ENCODE measurements at places on chromosomes 11 and 22.
A peak's percentile ranks its signal among the peaks of the same experiment; 100 is the strongest.

DNA sequence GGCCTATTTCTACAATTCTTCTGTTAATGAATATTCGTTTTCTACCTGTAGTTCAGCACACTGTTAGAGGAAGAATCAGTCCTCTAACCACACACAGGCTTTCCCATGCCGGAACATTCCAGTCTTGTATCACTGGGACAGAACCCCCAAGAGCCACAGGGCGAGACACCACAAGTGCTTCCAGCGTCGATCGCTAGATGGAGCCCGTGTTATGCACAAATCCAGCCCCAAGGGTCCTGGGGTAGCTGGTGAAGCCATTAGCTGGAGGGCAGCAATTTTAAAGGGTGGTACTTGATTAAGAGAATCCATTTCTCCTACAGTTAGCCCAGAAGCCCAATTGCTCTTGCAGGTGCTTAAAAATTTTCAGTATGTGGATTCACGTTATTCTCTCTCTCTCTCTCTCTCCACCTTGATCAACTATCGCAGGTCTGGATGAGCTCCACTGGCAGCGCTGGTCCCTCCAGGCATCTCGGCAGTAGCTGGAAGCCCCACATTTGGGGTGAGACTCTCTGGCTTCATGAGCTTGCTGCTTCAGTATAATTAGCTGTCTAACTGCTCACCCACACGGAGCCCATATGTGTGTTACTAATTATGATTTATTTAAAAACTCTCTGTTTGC, 148.2 kb upstream of the SNX19 start:
- DNase-seq: no peak

- DNase-seq: peak; percentile 37
Observed at GRCh38 chr11:7592711-7593110, 78.9 kb downstream of the PPFIBP2 start.

GRCh38 chr11:69121621-69122325, 34.0 kb upstream of the SMIM38 start:
- no peak for DNase-seq

GRCh38 chr11:98600786-98601773, 419.7 kb upstream of the CNTN5 start:
- no peak for DNase-seq

DNA sequence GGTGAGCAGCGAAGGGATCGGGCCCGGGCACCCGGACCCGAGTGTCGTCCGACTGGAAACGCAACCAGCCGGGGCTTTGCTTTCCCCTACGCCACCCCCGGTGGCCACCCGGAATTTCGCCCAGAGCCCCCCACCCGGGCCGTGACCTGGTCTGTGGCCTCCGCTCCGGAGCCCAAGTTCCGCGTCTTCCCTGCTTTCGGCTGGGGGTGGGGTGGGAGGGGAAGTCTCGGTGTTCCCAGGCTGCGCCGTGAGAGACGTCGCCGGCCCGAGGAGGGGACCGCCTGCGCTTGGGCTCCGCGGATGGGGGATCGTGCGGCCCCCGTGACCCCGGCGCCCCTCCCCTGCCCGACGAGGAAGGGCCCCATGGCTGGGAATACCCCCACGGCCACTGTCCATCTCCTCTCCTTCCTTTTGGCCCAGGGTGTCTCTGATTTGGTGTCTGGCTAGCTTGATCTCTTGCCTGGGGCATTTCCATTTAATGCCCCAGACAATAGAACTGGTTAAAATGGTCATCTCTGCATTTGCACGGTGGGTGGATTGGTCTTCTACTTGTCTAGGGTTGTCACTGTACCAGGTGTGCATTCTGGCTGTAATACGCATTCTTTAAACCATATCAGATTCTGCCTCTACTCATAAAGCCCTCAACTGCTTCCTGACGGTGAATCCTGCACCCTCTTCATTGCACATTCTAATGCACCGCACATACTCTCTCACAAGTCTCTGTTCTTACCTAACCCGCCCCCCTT, 789 bp downstream of the SIK2 start:
- peak; percentile 5 for DNase-seq

- no peak for DNase-seq
Observed at GRCh38 chr11:103862802-103863174, 173.7 kb upstream of the DDI1 start.

DNA sequence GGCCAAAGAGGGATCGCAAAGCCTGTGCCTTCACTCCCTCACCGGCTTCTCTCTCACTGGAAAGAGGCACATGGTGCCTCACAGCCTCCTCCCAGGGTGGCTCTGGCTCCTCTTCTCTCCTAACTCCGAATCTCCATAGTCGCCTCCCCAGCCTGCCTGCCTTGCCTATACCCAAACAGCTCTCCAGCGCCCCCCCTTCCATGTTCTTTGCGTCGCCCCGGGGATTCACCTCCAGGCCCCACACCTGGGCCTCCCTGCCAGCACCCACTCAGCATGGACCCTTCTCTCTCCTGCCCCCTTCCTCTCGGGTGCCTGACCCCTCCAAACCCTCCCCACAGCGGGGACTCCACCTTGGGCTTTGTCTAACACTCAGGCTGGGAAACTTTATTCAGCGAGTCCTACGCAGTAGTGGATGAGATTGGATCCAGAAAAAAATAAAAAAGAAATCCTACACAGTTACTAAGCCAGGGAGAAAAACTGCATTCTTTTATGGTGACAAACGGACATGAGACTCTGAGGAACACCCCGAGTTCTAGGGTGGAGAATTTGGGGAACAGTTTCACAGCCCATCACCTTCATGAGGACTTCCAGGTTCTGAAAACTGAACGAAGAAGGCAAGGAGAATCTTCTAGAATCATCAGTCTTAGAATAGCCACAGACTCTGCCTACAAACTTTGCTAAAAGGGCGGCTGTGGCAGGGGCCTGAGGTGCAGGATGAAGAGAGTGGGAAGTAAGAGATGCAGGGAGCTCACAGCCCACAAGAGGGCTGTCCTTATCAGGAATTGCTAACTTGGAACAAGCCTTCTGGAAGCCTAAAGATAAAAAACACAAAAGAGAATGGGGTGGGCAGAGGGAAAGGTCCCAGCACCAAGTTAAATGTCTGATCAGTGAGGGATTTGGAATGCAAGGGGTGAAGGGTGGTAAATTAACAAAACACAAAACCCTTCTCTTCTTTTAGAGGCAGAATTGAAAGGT, 5.3 kb downstream of the PPM1F start:
- DNase-seq: no peak

- DNase-seq: no peak
Observed at GRCh38 chr11:20303391-20303965, 60.0 kb upstream of the HTATIP2 start.

- DNase-seq: no peak
Observed at GRCh38 chr11:16605389-16605893, 133.0 kb upstream of the C11orf58 start.

DNA sequence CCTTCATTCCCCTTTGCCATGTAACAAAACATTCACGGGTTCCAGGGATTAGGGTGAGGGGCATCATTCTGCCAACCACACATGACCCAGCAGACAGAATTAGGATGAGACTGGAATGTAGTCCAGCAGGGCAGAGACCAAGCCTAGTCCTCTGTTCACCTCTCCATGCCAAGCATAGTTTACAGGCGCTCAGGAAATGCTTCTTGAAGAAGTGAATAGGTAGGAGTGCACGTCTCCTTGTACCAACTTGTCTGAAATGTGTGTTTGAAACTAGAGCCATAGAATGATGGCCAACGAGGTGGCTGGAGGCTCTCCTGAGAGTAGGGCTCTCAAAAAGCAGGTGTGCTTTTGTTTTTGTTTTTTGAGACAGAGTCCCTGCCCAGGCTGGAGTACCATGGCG, 8.2 kb downstream of the SPINDOC start:
- no peak for DNase-seq

DNA sequence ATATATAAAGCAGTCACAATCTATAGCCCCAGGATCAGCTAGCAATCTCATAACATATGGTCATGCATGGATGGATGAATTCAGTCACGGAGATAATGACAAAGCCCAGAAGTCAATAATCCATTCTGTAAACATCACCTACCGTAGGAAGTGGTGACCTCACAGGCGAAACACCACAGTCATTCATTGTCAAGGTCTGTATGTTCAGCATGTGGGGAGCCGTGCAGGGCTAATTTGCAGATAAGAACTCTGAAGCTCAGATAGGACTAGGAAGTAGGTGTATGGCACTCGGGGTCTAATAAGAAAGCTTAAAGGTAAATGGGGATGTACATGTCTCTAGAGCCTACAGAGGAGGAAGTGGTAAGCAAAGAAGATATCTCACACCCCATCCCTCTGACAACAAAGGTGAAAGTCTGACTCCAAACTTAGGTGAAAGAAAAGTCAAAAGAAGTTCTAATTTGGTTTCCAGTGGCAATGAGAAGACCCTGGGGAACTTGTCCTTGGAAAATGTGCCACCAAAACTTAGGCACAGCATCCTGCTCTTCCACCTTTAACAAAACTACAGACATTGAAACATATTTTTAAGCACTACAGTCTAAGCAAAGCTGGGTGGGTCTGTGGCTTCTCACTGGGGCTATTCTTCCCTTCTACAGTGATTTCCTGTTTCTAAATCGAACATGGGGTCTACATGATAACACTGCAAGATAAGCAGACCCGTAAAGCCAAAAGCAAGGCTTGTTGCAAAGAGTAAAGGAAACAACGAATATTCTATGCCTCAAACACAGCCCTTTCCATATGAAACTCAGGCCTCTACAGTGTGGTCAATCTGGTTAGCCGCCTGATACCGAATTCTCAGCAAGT, 5.2 kb downstream of the CRTAM start:
- peak; percentile 52 for DNase-seq

DNA sequence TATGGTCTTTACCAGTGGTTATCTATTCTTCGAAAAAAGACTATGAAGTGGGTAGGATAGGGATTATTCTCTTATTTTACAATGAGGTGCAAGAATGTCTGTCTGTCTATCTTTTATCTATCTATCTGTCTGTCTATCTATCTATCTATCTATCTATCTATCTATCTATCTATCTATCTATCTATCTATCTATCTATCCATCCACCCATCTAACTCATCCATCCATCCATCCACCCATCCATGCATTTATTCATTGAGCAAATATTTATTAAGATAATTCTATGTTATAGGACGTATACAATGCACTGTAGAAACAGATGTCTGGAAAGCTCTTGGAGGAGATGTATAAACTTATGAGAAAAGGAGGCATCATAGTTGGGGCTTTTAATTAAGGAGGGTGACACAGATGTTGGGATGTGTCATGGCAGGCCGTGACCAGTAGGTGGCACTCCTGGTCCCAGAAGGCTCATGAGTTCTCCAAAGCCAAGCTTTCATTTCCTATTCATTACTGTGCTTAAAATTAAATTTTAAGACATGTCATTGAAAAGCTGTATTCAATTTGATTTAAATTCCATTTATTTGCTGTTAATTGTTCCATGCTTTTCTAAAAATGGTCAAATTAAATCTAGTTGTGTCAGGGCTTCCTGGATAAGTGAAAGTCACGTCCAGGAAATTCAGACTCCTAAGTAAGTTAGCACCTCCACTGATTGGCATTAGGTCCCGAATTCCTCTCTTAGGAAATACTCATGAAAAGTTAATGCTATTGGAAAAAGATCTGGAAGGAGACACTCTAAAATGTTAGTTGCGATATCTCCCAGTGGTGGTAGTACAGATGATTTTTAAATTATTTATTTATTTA, 19.0 kb upstream of the E2F8 start:
- peak; percentile 36 for DNase-seq

GRCh38 chr11:70669871-70670675, 271.7 kb downstream of the CTTN start:
- DNase-seq: no peak

DNA sequence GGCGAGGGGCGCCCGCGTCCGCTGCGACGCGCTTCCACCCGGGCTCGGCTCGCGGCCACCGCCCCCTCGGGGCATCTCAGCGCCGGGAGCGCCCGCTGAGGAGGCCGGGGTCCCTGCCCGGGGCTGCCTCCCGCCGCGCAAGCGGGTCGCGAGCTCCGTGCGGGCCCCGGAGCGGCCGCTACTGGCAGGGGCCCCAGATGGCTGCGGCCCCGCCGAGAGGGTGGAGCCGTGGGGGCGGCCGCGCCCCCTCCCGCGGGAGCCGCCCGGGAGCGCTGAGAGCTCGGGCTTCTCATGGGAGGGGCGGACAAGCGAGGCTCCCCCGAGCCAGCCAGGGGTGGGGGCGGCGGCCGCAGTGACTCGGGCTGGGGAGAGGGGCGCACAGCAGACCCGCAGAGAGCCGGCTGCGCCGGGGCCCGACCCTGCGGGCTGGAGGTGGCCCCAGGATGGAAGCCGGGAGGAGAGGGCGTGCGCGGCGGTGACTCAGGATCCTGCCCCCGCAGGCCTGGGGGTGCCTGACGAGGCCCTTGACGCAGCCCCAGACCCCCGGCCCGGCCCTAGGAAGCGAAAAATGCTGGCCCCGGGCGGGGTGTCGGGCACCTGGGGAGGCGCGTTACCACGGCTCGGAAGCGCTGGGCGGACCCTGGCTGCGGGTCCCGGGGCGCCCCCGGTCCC, 603 bp upstream of the ZFTA start:
- DNase-seq: peak; percentile 14

DNA sequence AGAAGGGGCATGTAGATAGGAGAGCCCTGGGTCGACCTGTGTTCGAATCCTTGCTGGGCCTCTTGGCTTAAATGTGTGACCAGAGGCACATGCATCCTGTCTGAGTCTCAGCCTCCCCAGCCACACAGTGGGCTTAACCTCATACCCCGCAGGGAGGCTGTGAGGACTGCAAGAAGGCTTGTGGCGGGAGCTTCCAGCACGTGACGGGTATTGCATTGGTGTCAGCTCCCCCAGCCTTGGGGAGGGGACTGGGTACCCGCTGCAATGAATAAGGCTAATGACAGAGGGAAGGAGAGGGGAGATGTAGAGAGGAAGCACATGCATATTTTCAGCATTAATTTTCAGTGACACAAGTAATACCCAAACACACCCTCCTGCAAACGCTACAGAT, 8.1 kb downstream of the RASD2 start:
- DNase-seq: no peak

- no peak for DNase-seq
Observed at GRCh38 chr11:123507043-123507442, 77.0 kb downstream of the GRAMD1B start.

GRCh38 chr22:40857309-40857855, 434 bp downstream of the XPNPEP3 start:
- DNase-seq: no peak

- no peak for DNase-seq
Observed at GRCh38 chr11:36588099-36588498, 6.2 kb upstream of the IFTAP start.

DNA sequence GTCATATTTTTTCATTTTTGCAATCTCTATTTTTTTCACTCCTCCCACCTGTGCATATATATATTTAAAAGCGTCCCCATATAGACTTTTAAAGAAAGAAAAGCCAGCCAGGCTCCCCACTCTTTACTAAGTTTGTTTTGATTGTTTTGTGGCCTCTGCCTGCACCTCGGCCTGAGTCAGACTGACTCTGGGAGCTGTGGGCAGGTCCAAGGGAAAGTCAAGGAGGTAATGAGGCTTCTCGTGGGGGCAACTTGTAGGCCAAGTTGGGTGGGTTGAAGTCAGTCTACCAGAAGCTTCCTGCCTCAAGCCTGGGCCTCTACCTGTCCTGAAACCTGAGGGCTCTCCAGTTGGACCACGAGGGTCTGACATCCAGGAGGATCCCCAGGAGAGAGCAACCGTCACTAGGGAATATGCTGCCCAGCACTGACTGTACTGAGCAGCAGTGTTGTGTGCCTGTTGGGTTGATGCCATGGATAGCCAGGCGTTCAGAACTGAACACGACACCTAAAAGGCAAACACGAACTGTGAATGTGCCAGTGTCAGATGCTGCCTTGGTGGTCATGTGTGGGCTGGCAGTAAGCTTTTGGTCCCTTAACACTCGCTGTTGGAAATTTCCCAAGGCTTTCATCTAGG, 58.8 kb downstream of the BMAL1 start:
- no peak for DNase-seq

- no peak for DNase-seq
Observed at GRCh38 chr11:8656291-8656690, 26.2 kb downstream of the TRIM66 start.

GRCh38 chr11:128624269-128625175, 37.2 kb upstream of the ETS1 start:
- peak; percentile 84 for DNase-seq

Data from CD4-positive, alpha-beta T cell treated with Interferon gamma for 1 hour (primary cell).